Stimulated activated CD8-positive, alpha-beta memory T cell treated with anti-CD3 and anti-CD28 coated beads, Interleukin-4, amount 100 ng/mL, for 1 hour (primary cell): ENCODE measurements at places on chromosomes 1 and 21.

GRCh38 chr1:10996100-10996499 lies 16.4 kb upstream of the TARDBP start:
- no peak for DNase-seq

DNA sequence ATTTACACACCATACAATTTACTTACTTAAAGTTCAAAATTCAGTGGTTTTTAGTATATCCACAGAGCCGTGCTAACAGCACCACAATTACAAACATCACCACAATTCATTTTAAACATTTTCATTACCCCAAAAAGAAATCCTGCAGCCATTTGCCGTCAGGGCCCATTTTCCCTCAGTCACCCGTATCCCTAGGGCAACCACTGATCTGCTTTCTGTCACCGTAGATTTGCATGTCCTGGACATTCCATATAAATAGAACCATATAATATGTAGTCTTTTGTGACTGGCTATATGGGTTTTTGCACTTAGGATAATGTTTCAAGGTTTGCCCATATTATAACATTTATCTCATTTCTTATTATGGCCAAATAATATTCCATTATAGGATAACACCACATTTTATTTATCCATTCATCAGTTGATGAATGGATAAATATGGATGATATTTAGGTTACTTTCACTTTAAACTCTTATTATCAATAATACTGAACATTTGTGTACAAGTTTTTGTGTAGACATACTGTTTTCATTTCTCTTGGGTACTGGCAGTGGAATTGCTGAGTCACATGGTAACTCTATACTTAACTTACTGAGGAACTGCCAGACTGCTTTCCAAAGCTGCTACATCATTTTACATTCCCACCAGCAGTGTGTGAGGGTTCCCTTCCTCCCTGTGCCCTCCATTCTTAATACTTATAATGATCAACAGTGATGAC lies 68.9 kb downstream of the ST3GAL3 start:
- DNase-seq, result no peak

DNA sequence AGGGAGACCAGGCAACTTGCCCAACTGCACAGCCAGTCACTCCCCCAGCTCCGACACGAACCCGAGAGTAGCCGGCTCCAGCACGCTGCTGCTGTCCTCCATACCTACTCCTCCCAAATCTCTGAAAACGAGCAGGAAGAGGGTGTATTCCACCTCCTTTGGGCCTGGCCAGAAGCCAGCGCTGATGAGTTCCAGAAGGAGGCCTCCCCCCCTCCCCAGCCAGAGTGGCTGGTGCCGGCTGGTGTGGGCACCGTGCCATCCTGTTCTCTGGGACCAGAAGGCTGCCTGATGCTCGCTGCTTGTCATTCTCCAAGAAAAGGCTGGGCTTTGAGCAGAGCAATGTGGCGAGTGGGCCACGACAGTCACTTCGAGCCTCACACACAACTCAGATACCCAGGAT lies 22.2 kb downstream of the KCNN3 start:
- DNase-seq, result no peak

GRCh38 chr1:242847390-242847993 lies 323.0 kb upstream of the PLD5 start:
- DNase-seq, result no peak

- peak; percentile 36 for DNase-seq
Observed at GRCh38 chr1:156126630-156127534, 12.4 kb downstream of the LMNA start.

DNA sequence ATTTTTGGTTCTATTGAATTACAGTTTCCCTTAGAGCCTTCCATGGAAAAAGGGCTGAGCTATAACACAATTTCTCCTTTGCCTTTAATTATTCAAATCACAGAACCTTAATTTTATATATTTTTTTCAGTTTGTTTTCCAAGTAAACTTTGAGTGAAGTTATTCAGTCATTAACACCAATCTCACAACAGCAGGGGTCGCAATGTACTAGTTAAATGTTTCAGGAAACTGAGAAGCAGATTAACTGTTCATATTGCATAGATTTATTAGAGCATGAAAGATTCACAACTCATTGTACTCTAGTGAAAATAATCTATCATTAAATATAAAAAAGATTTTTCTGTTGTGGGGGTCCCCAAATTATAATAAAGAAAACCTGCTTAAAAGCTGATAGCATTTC lies 64.1 kb downstream of the KIFAP3 start:
- DNase-seq, result no peak

DNA sequence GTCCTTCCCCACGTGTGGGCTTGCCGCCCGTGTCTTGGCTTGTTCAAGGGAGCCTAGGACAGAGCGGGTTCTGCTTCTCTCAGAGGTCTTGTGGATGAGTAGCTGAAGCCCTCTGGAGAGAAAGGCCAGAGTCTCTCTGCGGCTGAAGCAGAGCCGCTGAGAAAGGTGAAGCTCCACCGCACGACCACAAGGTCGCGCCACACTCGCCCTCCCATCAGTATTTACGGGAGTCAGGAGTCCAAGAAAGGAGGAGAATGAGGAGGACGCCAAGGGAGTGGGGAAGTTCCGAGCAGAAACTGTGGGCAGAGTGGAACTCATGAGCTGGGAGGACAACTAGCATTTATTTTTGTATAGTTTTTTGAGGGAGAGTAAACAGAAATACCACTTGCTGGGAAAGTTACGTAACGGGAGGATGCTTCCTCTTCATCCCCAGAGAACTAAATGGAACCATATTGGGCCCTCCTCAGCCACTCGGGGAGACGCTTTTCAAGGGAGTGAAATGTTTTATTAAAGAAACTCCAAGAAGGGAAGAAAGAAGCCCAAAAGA lies 51.6 kb upstream of the HAO2 start:
- no peak for DNase-seq

- no peak for DNase-seq
Observed at GRCh38 chr1:33001282-33001681, 35.4 kb downstream of the AK2 start.

DNA sequence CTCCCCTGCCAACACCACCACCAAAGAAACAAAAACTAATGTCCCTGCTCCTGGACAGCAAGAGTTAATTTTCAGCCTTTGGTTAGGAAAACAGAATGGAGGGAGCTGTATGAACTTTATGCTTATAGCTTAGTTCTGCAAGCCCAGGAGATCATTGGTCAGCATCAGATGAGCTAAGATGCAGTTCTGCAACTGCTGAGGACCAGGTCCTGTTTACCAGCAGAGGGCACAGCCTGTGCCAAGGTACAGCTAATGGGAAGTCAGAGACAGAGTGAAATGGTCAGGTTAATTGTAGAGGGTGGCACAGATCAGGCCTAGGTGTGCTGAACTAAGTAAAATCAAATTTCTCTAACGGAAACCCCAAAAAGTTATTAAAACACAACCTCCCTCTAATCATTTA lies 161.3 kb downstream of the ROR1 start:
- DNase-seq, result no peak

DNA sequence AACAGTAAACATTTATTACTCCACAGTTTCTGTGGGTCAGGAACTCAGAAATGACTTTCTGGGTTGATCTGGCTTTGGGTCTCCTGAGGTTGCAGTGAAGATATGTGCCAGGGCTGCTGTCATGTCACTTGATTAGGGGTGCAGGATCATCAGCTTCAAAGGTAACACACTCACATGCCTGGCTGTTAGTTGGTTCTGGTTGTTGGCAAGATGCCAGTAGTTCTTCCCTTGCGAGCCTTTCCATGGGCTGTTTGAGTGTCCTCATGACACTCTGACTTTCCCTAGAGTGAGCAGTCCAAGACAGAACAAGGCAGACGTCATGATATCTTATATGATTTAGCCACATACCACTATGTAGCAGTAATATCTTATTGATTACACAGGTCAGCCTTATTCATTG lies 1.8 kb downstream of the SWT1 start:
- no peak for DNase-seq
